Stimulated activated CD8-positive, alpha-beta memory T cell treated with anti-CD3 and anti-CD28 coated beads, Interleukin-2, amount 100 ng/mL, for 48 hours (primary cell): ENCODE measurements at places on chromosomes 3 and 15.

- DNase-seq, result no peak
Measured at GRCh38 chr3:191070762-191071403, 128.2 kb upstream of the OSTN start.

- peak; percentile 31 for DNase-seq
Measured at GRCh38 chr3:197750396-197750831, 731 bp downstream of the FYTTD1 start.

DNA sequence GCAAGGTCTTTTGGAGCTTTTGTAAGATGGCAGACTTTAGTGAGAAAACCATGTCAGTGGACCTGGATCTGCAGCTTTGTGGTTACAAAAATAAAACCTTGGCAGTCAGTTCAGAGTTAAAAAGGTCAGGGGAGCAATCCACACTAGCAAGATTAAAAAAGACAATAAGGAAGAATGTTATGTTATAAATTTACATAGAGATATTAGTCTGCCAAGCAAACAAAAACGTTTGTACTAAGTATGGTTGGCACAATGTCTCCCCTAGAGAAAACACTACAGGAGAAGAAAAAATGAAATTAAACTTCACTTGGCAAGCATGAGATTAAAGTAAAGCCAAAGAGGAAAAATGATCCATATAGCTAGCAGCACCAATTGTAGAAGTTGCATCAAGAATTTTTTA is 205.0 kb downstream of the LSAMP start:
- DNase-seq, result no peak

DNA sequence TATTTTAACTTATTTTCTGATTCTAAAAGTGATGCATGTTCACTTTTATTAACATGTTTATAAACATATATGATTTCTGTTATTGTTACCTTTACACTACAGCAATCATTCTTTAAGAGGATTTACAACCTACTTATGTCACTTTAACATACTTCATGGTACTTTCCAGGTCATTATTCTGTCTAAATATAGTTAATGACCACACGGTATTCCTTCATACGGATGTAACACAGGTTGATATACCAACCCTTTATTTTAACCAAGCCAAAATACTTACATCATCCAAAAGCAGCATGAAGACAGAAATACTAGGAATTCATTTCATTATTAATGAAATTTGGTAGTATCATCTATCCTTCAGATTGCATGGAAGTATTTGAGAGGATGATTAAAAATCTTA is 18.6 kb downstream of the PIK3R4 start:
- DNase-seq, result no peak

GRCh38 chr15:99167640-99168039 is 62.8 kb downstream of the SYNM start:
- DNase-seq, result no peak

DNA sequence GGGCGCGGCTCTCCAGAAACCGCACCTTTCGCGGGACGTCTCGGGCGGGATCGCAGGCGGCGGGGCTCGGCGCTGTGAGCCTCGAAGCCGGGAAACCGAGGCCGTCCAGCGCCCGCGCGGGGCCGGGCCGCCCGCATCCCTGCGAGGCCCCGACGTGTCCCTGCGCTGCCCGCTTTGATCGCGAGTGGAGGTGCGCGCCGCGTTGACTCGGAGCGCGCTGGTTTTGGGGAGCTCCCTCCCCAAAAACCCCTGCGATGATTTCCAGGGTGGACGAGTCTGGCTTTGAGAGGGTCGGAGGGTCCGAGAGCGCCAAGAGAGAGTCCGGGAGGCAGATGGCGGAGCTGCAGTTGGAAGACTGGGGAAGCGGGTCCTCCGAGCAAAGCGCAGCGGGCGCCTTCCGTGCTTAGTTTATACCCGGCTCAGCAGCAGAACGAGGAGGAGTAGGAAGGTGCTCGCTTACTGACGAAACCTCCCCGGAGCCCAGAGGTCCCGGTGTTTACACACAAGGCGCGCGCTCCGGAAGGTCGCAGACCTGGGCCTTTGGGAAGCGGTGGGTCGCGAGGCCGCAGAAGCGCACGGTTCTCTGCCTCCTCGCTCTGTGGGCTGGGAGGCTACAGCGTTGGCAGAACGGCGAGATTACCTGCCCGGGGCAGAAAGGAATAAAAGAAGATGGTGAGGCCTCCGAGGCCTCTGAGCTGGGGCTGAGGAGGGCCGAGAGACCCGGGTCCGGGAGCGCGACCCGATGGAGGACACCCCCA is 687 bp downstream of the ALDH1A3 start:
- DNase-seq, result no peak

DNA sequence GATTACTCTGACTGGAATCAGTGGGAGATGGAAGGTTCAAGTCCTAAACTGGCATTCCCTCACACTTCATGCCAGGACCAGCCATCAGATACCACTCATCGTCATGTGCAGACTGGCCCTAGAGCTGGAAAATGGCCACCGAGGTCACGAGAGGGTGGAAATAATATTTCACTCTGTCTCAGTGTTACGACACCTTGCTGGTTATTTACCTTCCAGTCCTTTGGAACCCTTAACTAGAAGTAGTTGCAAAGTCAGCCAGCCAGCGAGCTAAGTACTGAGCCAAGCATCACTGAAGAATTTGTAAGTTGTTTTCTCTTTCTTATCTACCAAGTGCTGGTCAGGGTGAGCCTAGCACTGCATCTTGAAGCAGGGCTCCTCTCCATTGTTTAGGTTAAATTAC is 309.9 kb upstream of the RASGRP1 start:
- no peak for DNase-seq

DNA sequence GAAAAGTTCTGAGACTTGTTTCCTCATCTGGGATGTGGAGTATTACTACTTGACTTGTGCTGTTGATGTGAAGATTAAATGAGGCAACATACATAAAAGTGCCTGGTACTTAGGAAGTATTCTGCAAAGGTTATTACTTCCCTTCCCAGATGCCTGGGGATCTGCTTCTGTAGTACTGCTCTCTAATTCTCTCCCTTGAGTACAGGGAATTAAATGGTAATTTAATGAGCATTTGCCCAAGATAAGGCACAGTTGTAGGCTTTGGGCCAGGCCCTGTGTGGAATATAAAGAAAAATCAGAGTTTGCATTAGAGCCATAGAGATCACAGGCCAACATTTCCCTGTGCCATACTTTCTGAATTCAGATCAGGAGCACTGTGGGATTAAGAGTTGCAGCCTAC is 84.4 kb downstream of the LARS2 start:
- DNase-seq, result no peak

GRCh38 chr3:55626279-55626665 is 139.2 kb upstream of the WNT5A start:
- DNase-seq, result no peak

- DNase-seq, result no peak
Measured at GRCh38 chr3:176523114-176523513, 674.2 kb downstream of the TBL1XR1 start.

- no peak for DNase-seq
Measured at GRCh38 chr3:70531063-70531657, 218.7 kb upstream of the MDFIC2 start.

DNA sequence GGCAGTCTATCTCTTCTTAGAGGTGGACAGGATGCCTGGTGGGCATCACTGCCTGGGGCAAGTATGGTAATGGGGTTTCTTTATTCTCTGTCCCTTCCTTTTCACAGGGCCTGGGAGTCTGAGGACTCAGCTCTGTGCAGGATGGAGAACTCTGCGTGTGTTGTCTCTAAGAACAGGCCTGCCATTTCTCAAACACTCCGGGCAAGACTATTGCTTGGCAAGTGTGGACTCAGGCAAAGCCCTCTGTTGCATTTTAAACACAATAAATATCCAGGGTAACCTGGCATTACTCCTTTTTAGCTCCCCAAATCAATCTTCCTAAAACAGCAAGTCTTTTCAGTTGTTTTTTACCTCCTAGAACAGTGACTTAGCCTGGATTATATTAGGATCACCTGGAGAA is 185.1 kb upstream of the ROPN1 start:
- DNase-seq, result no peak

GRCh38 chr15:94417501-94418293 is 186.3 kb downstream of the MCTP2 start:
- no peak for DNase-seq

GRCh38 chr3:122403489-122403888 is 12.4 kb downstream of the WDR5B start:
- DNase-seq, result no peak

DNA sequence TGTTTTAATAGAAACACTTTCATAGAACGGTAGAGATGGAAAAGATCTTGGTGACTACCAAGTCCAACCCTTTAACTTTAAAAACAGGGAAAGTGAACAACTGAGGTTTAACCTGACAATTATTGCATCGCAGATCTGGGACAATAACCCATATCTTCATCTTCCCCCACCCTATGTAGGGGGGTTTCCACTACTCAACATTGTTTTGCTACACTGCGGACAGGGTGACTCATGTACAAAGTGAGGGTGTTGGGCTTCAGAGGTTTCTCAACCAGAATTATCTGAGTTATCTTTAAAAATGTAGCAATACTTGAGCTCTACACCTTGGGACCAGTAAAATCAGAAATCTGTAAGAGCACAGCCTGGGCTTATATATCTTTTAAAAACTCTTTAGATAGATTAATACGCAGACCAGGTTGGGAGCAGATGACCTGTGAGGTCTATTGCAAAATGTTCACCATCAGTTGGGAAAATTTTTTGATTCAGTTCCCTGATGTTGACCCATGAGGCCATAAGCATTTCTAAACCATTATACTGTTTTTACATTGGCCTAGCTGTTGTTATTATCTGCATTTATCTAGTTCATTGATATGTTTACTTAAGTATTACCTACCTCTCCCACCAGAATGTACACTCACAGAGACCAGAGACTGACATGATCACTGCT is 103.6 kb upstream of the ICE2 start:
- no peak for DNase-seq

DNA sequence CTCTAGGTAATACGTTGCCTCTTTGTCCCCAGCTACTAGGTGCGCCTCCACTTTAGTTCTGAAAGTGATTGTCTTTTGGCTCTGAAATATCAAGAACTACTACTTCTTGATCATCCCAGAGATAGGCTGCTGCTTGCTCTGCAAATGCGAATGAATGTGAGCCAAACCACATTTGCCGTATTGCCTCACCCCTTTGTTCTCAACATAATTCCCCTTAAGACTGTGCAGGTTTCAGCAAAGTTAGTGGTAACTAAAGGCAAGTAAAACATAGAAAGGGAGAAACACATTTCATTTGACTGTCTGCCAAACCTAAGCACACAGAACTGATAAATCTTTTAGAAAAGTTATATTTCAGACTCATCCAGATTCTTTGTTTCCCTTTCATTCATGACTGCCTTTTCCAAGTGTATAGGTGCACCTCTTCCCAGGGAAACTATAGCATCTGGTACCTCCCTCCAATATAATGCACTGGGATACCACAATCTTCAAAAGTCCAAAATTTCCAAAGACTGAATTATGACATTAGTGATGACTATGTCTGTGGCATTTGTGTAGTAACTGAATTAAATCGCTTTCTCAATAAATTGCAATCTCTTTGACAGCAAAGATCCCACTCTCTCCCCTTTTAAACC is 720.6 kb upstream of the CBLB start:
- no peak for DNase-seq

- no peak for DNase-seq
Measured at GRCh38 chr3:55476515-55476914, 10.6 kb downstream of the WNT5A start.

DNA sequence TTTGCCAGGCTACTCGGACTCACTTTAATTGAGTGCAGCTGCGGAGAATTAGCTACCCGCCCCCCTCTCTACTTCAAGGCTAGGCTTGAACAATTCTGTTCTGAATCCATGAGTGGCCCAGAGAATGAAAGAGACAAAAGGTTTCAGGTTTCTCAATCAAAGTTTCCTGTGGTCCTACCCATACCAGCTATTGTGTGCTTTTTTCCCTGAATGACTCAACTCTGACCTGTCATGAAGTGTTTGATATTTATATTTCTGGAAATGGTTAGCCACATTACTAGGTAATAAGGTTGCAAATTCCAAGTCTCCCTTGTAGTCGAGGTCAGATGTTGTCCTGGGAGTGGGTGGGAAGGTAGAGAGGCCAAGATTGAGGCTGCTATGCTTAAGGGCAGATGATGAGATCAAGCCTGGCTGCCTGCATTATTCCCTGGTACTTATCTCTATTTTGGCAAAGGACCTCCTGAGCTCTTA is 392.7 kb upstream of the TBL1XR1 start:
- no peak for DNase-seq

GRCh38 chr3:188832146-188832545 is 339.6 kb upstream of the TPRG1 start:
- DNase-seq, result no peak

GRCh38 chr3:126851934-126852333 is 131.0 kb upstream of the PLXNA1 start:
- DNase-seq, result no peak

- DNase-seq, result no peak
Measured at GRCh38 chr3:52787672-52788625, 6.6 kb upstream of the ITIH3 start.

GRCh38 chr15:84949845-84950569 is 31.6 kb upstream of the PDE8A start:
- no peak for DNase-seq

DNA sequence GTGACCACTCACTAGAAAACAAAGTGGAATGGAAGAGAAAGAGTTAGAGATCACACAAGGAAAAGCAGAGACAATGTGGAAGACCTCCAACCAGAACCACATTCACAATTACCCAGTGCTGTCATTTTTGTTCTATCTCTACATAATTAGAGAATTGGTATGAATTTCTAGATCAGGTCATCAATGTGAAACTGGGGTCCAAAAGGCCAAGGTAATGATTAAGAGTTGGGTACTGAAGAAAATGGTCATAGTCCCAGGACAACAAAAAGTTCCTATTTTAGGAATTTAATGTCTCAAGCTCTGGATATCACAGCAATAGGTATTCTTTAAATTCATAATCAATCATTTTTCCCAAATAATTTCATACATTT is 84.7 kb upstream of the PPIB start:
- no peak for DNase-seq

DNA sequence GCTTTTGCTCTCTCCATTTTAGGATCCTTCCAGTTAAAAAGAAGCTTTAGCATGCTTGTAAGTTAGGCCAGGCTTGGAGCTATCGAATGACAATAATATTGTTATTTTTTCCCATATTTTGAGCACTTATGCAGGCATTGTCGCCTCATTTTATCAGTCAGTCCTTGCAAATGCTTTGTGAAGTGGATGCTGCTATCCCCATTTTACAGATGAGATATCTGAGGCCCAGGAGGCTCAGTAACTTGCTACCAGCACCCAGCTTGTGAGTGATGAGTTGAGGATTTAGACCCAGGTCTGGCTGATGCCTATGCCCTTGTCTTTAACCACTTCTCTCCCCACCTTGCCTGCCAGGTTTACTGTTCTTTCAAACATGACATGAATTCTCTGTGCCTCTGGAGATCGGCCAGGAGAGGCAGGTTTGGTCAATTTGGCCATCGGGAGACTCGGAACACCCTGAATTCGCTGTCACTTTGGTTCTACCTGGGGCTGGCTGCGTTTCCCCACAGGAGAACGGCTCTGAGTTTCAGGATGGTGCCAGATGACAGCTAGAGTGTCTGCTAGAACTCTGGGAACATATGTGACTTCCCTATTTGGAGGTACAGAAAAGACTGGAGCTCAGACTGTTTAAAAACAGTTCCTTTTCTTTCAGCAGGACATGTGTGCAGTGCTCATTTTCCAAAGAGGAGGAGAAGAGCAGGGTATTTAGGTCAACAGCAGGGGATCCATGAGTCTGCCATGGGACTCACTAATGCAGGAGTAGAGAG is 25.5 kb upstream of the ZNF710 start:
- no peak for DNase-seq
